ENCODE measurements at places on chromosomes 7 and 10.

DNA sequence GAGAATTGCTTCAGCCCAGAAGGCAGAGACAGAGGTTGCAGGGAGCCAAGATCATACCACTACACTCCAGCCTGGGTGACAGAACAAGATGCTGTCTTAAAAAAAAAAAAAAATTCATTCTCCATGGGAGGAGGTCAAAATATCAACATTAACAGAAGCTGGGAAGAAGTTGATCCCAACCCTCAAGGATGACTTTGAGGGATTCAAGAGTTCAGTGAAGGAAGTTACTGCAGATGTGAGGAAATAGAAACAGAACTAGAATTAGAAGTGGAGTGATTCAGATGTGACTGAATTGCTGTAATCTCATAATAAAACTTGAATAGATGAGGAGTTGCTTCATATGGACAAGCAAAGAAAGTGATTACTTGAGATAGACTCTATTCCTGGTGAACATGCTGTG lies 19.7 kb upstream of the RPEL1 start:
- no peak for DNase-seq

DNA sequence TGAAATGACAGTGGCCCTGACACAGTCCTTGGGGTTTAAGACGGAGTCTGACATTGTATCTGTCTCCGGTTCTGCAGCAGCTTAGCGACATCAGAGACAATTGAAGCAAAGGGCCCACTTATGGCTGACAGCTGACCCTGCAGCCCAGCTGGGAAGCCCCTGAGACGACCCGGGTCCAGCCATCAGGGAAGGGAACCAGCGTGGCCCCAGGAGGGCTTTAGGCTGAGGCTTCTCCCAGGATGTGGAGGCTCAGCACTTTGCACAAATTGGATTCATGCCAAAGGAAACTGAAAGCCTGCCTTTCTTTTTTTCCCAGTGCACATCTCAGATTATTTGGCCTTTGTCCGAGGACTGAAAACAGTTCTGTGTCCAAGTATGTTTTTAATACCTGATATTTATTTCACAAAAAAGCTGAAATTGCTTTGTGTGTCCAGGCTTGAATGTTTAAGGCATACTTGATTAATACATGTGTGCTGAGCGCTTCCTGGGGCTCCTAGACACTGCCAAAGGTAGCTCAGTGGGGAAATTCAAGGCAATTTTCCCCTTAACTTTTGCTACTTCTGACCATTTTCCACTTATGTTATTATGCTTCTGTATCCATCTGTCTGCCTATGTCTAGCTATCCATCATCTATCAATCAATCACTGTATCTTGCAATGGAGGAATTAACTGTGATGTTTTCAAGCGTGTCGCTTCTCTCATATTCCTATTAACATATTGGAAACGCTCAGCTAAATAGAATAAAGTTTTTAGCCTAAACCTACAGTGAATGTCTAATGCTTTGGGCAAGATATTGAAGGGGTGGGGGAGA lies 34.8 kb downstream of the KLF6 start:
- DNase-seq = no peak

DNA sequence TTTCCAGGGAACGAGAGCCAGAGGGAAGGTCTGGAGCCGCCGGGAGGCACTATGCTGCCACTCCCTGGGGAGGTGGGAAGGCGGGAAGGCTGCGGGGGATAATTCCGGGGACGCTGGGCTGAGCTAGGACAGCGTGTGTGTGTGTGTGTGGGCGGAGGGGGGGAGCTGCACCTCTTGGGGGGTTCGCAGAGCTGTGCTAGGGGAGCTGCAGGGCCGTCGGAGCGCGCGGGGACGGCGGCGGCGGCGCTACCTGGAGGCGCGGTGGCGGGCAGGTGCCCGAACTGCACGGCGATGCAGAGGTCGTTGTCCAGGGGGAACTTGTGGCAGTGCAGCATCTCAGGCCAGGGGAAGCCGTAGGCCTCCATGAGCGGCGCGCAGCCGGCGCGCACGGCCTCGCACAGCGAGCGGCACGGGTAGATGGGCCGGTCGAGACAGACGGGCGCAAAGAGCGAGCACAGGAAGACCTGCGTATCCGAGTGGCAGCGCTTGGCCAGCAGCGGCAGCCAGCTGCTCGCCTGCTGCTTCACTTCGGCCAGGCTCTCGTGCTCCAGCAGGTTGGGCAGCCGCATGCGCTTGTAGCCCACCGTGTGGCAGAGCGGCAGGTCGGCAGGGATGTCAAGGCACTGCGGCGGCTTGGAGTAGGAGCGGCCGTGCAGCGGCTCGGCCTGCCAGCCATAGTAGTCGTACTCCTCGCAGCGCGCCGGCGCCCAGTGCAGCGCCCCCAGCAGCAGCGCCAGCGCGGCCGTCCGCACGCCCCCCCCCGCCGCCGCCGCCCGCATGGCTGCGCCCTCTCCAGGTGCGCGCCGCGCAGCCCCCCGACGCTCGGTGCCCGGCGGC lies 526 bp downstream of the SFRP5 start:
- no peak for DNase-seq

DNA sequence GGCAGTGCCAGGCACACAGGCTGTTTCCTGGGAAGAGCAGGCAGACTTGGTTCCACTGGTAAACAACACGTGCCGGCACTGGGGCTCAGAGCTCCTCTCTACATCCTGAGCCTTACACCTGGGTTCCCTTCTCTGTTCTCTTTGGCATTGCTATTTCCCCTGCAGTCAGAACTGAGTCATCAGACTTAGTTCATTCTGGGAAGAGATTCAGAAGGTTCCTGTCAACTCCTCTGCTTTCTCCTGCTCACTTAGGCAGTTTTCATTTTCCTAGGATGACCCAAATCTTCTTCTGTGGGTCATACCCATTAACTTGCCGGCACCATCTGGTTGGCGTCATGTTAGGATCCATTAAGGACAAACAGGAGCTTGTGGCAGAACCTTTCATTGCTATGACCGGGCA lies 33.4 kb upstream of the LRRC18 start:
- DNase-seq = no peak

DNA sequence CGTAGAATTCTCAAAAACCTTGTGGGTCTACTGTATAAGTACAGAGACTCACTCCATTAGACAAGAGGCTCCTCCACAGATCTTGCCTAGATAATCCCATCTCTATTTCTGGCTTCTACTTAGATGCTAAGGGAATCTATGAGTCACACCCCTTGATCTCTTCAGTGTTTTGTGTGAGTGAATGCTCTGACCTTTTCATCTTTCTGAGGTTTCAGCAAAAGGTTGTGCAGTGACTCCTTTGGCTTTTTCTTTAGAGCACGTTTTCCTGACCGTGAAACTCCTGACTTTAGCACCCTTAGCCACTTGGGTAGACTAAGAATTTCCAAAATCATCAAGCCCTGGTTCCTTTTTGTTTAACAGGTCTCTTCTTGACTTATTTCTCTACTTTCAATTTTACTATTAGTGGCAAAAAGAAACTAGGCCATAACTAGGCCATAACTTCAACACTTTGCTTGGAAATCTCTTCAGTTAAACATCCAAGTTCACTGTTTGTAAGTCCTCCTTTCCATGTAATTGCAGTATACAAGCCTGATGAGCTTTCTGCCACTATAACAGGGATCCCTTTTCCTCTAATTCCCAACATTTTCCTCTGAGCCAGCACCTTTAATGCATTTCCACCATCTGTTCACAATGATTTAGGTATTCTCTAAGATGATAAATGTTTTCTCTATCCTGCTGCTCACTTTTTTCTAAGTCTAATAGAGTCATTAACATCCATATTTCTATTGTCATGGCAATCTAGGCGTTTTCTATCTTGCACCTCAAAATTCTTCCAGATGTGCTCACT lies 19.4 kb downstream of the COPG2 start:
- no peak for DNase-seq
